ENCODE measurements at places on chromosomes 5 and 9. TPM values are rescaled to one million over a fixed set of nuclear protein-coding genes. Genes with fewer than 3 reads are reported as not detected.

ESM1 gene
- total RNA-seq: not detected

TICAM2 gene
- 0.67 TPM for total RNA-seq

LHX2 gene
- not detected for total RNA-seq

RGMB gene
- total RNA-seq: 52.2 TPM

NMUR2 gene
- total RNA-seq: not detected

NTMT1 gene
- total RNA-seq: 15.0 TPM

C5orf52 gene
- not detected for total RNA-seq

SET gene
- total RNA-seq: 160 TPM

TRIM7 gene
- total RNA-seq: 6.3 TPM

PTGES gene
- total RNA-seq: 4.2 TPM

PCDHGA3 gene
- total RNA-seq: 1.7 TPM

PRSS3 gene
- not detected for total RNA-seq

NIPAL4 gene
- not detected for total RNA-seq

LMX1B gene
- not detected for total RNA-seq

CTSV gene
- 0.59 TPM for total RNA-seq

FOXD4L5 gene
- 0.29 TPM for total RNA-seq

CXCL14 gene
- 1.9 TPM for total RNA-seq

FOXD1 gene
- not detected for total RNA-seq

GLRX gene
- 22.0 TPM for total RNA-seq

C5orf58 gene
- total RNA-seq: not detected

AMBP gene
- total RNA-seq: not detected

ARL14EPL gene
- total RNA-seq: not detected

STK32A gene
- total RNA-seq: 13.3 TPM

TAF11L7 gene
- total RNA-seq: not detected

FGF18 gene
- 2.4 TPM for total RNA-seq

JAKMIP2 gene
- 4.8 TPM for total RNA-seq

TRIP13 gene
- total RNA-seq: 1.0 TPM

HTR1A gene
- not detected for total RNA-seq

OGN gene
- total RNA-seq: 5.3 TPM

ZBTB6 gene
- total RNA-seq: 2.7 TPM

OR13C9 gene
- not detected for total RNA-seq

PIP5KL1 gene
- 4.1 TPM for total RNA-seq

FAT2 gene
- 2.3 TPM for total RNA-seq

CENPP gene
- total RNA-seq: 5.0 TPM

MYORG gene
- total RNA-seq: 9.1 TPM

RNF208 gene
- 12.6 TPM for total RNA-seq

RASGRF2 gene
- total RNA-seq: 7.7 TPM

MRPS27 gene
- total RNA-seq: 29.0 TPM

NTNG2 gene
- total RNA-seq: 2.1 TPM

GPX3 gene
- total RNA-seq: 876 TPM

GPR150 gene
- total RNA-seq: not detected

CXXC5 gene
- total RNA-seq: 39.5 TPM

PCA3 gene
- total RNA-seq: not detected

CLIC3 gene
- 90.6 TPM for total RNA-seq

PCDHA1 gene
- not detected for total RNA-seq

PKD2L2 gene
- not detected for total RNA-seq

OSMR gene
- 107 TPM for total RNA-seq

CDC25C gene
- total RNA-seq: 0.47 TPM

RNF20 gene
- 16.9 TPM for total RNA-seq

CYLC2 gene
- not detected for total RNA-seq

GSN gene
- total RNA-seq: 217 TPM

SMIM32 gene
- not detected for total RNA-seq
